Stimulated activated CD4-positive, alpha-beta T cell treated with anti-CD3 and anti-CD28 coated beads, TNF-alpha, amount 100 ng/mL, for 1 hour (primary cell): ENCODE measurements at places on chromosomes 2 and 18.

DNA sequence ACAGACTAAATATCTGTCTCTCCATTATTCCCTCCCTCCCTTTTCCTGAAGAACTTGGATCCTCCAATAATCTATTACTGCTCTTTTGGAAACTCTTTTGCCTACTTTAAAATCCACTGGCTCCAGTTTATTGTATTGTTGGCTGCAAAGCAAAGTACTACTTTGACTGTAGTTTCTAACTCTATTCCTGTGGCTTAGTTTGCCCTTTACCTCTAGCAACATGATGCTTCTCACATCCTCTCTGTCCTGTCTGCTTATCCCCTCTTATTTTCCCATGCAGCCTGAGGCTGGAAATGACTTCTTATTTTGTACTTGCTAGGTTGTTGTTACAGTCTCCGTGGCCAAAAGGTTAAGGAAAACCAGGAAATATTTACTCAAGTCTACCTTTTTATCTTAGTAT lies 26.8 kb downstream of the PDK1 start:
- DNase-seq, result no peak

DNA sequence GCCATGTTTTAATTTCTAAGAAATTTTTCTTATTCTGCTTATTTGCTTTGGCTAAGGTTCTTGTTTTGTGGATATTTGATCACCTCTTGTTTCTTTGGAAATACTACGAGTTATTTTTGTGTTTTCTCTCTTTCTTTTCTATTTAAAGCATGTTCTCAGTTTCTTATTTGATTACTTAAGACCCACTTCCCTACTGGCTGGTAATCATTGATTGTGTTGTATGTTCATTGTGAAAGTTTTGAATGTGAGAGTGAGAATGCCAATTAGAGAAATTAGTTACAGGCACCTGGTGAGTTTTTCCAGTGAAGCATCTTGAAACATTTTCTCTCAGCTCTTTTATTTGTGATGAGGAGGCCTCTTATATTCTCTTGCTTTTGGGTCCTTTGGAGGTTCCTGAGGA lies 226.7 kb upstream of the MC4R start:
- DNase-seq, result no peak

- DNase-seq, result no peak
Measured at GRCh38 chr2:26255759-26256384, 11.1 kb downstream of the HADHB start.

DNA sequence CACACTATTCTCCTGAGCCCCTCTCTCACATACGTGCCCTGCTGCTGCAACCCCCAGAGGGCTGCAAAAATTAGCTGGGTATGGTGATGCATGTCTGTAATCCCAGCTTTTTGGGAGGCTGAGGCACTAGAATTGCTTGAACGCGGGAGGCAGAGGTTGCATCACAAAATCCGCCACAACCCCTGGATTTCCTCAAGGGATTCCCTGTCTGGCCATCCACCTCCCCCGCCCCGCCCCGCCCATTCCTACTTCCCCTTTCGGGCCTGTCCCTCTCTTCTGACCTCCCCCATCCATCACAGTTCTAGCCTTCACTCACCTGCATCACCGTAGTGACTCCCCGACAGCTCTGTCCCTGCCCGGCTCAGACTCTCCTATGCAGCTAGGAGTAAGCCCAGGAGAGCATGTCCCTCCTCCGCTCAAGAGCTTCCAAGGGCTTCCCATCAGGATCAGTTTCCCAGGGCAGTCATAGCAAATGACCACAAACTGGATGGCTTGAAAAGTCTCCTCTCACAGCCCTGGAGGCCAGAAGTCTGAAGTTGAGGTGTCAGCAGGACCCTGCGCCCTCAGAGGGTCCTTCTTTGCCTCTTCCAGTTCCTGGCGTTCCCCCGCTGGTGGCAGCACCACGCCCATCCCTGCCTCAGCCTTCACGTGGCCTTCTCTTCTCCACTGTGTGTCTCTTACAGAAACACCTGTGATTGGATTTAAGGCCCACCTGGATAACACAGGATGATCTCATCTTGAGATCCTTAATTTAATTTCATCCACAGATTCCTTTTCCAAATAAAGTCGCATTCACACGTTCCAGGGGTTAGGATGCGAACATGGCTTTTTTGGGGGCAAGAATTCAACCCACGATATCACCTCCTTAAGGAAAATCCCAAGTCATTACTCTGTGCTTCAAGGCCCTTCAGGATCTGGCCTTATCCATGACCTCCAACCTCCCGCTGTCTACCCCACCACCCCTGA lies 58.5 kb downstream of the HS1BP3 start:
- DNase-seq, result no peak

- no peak for DNase-seq
Measured at GRCh38 chr2:2580341-2580740, 249.3 kb upstream of the MYT1L start.

GRCh38 chr2:150410809-150411208 lies 76.7 kb downstream of the RND3 start:
- no peak for DNase-seq

GRCh38 chr2:138898855-138899254 lies 118.7 kb upstream of the NXPH2 start:
- DNase-seq, result no peak

DNA sequence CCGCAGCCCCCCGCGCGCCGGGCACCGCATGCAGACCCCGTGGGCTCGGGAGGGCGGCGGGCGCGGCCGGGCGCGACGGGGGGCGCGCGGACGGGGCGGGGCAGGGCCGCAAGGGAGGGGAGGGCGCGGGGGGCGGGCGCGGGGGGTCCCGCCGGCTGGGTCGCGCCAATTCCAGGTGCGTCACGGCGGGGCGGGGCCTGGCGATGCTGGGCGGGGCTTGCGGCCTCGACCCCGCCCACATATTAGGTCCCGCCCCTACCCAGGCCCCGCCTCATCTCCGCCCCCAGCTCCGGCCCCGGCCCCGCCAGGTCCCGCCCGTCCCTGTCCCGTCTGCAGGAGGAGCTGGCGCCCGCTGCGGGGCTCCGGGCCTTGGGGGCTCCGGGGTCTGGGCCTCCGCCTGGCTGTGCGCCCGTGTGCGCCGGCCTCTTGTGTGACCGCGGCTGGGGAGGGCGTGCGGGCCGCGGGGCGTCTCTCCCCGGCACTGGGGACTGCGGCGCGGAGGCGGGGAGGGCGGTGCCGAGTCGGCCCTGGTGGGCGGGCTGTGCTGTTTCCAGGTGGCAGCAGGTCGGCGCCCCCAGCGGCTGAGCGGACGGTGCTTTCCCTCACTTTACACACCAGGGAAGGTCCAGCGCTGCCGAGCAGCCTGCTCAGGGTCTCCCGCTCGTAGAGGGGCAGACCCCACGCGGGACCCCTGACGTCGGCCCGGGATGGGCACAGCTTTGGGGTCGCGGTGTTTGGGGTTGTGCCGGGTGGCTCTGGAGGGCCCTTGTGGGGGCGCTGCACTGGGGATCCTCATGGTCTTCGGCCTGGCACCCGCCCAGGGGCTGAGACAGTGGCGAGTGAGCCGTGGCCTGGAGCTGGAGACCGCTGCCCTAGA lies 554 bp downstream of the ING5 start:
- DNase-seq, result peak; percentile 86

DNA sequence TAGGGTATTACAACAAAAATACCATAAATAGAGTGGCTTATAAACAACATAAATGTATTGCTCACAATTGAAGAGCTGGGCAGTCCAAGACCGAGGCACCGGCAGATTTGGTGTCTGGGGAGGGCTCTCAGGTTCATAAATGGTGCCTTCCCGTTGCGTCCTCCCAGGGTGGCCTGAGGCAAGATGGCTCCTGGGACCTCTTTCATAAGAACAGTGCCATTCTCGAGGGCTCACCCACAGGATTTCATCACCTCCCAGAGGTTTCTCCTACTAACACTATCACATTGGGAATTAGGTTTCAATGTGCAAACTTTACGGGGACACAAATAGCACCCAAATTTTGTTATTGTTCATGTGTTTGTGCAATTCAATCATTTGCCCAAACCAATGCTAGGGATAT lies 793.5 kb upstream of the HS6ST1 start:
- no peak for DNase-seq

DNA sequence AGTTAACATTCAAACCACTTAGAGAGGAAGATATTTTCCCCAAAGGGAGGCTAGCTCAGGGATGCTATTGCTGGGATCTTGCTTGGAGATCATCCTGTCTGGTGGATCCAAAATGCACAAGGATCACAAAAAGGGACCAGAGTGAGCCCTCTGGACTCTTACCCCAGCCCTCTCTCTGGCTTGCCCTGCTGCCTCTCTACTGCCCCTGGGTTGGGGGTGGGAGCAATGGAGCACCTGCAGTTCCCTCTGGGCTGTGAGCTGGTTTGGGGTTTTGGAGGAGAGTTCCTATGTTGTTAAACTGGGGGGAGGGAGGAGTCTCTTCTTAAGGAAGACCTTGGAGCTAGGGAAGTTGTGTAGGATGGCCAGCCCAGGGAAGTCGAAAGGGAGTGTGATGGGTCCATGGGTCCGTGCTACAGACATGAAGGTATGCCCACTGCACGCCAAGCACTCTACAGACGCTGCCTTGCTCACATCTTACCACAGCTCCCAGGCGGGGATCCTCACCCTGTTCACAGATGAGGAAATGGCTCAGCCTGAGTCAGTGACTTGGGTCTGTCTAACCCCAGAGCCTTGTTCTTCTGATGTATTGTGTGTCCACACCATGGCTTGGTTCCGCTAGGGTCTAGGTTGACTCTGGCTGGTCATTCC lies 3.8 kb downstream of the LBH start:
- DNase-seq, result peak; percentile 37

- no peak for DNase-seq
Measured at GRCh38 chr2:181054843-181055242, 74.4 kb downstream of the UBE2E3 start.

GRCh38 chr18:305003-305501 lies 37.2 kb upstream of the THOC1 start:
- no peak for DNase-seq

- DNase-seq, result no peak
Measured at GRCh38 chr2:99158599-99158998, 3.8 kb downstream of the LIPT1 start.

- peak; percentile 61 for DNase-seq
Measured at GRCh38 chr2:241102239-241102803, at the start of gene MTERF4. Gene MTERF4 (minus strand): TSS chr2:241102287. CDS start chr2:241102273, 14 bp downstream.

- DNase-seq, result no peak
Measured at GRCh38 chr2:231321021-231321420, 74.5 kb upstream of the B3GNT7 start.

GRCh38 chr2:241008711-241009121 lies 10.3 kb downstream of the SNED1 start:
- DNase-seq, result no peak
